Spinal cord (tissue), 10 donors: ENCODE measurements at places on chromosomes 2 and 18. TPM values are rescaled to one million over a fixed set of nuclear protein-coding genes. Genes with fewer than 3 reads are reported as not detected.

The GPR45 gene
- 0.99 TPM for total RNA-seq

The CRYGC gene
- total RNA-seq = not detected

The ANKRD30B gene
- 0.33 TPM for total RNA-seq

The IL36G gene
- 0.28 TPM for total RNA-seq

The MAPK4 gene
- total RNA-seq = 21.6 TPM

The SLC38A11 gene
- 28.9 TPM for total RNA-seq

The ABHD1 gene
- 0.77 TPM for total RNA-seq

The MRPL30 gene
- total RNA-seq = 53.1 TPM

The PROC gene
- total RNA-seq = 0.99 TPM

The CYP26B1 gene
- 4.5 TPM for total RNA-seq

The TUBA4B gene
- 1.5 TPM for total RNA-seq

The STRADB gene
- 108 TPM for total RNA-seq

The NAT8 gene
- not detected for total RNA-seq

The SPP2 gene
- total RNA-seq = not detected

The IL36A gene
- total RNA-seq = not detected

The LRRC30 gene
- total RNA-seq = not detected
